NCI-H1930 (cell line): ENCODE measurements at places on chromosomes 1 and 21.

DNA sequence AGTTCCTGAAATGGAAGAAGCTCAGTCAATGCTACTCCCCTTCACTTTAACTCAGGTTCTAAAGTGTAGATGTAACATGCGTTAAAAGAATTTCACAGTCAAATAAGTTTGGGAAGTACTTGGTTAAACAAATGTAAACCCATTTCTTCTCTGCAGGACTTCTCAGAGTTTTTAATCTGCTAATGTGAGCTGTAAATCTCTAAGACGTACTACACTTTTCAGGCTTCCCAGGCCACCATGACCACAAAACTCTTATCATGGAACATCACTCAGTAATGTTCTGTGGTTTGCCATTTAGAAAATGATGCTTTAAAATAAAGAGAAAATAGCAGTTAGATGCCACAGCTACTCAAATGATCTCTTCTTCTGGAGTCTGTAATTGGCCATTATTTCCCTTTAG lies 104.3 kb downstream of the HHIPL2 start:
- DNase-seq: no peak

GRCh38 chr1:45385302-45385701 lies 45.1 kb upstream of the MUTYH start:
- no peak for DNase-seq

DNA sequence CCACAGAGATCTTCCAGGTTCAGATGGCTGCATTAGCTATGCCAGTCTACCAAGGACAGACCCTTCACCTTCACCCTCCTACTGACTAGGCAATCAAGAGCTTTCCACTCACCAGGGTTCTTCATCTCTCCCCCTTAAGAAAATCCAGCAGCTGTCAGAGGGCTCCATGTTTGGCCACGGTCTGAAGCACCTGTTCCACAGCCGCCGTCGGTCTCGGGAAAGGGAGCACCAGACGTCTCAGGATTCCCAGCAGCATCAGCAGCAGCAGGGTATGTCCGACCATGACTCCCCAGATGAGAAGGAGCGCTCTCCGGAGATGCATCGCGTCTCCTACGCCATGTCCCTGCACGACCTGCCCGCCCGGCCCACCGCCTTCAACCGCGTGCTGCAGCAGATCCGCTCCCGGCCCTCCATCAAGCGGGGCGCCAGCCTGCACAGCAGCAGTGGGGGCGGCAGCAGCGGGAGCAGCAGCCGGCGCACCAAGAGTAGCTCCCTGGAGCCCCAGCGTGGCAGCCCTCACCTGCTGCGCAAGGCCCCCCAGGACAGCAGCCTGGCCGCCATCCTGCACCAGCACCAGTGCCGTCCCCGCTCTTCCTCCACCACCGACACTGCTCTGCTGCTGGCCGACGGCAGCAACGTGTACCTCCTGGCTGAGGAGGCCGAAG lies 13.8 kb downstream of the TMCC2 start:
- DNase-seq: no peak

DNA sequence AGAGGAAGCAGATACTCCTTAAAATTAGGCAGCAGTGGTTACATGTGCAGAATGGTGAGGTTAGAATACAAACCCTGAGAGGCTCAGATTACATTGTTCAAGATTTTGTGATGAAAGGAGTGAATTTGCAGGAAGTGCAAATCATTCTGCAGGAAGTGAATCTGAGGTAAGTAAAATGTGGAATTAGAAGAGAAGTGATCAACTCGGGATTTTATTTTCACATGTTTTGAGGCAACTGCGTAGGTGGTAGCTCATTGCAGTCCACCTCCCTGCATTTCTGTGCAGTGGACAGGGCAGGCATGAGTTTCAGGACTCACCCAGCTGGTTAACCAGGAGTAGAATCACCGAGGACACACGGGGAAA lies 2.1 kb upstream of the PLA2G2C start:
- DNase-seq: no peak

DNA sequence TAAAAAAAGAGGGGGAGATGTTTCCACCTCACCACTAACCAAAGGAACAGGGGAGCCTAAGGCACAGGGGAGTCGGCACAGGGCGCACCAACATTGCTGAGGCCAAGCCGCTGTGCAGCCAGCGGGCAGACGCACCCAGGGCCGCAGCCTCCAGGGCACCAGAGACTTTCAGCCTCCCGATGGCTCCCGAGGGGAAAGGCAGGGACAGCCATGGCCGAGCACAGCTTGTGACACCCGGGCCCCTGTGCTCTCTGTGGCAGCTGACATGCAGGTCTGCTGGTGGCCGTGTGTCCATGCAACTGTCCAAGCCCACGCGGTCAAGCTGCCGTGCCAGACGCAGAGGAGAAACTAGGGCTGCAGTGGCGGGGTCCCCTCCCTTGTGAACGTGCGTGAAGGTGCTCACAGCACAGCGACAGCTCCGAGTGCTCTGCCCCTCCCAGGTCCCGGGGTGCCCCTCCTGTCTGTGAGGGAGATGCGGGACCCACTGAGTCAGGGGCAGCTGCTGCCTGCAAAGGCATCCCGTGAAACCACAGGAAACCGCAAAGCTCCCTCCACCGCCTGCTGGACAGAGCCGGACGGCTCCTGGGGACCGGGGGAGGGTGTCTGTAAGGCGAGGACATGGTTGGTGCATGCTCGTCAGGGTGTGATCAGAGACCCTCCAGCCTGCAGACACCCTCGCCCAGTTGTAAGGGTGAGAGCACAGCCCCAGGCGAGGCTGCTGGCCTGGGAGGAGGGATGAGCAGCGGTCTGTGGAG lies 2.5 kb downstream of the KRTAP10-11 start:
- DNase-seq: no peak
